ENCODE measurements at places on chromosomes 5 and 9. TPM values are rescaled to one million over a fixed set of nuclear protein-coding genes. Genes with fewer than 3 reads are reported as not detected.

Gene CDC20B
- total RNA-seq, result 1.4 TPM

Gene INSYN2B
- total RNA-seq, result 0.63 TPM

Gene ACOT12
- not detected for total RNA-seq

Gene NR6A1
- 4.0 TPM for total RNA-seq

Gene HMGCR
- total RNA-seq, result 177 TPM

Gene GNAQ
- total RNA-seq, result 86.2 TPM

Gene LCN15
- total RNA-seq, result not detected

Gene OR1L8
- 0.37 TPM for total RNA-seq

Gene LCN9
- not detected for total RNA-seq

Gene RIGI
- 17.9 TPM for total RNA-seq

Gene MYO10
- total RNA-seq, result 71.5 TPM

Gene STKLD1
- 0.82 TPM for total RNA-seq

Gene TMEFF1
- total RNA-seq, result 0.77 TPM

Gene CCDC192
- not detected for total RNA-seq

Gene SPINK13
- not detected for total RNA-seq

Gene CD274
- total RNA-seq, result 13.2 TPM

Gene SV2C
- total RNA-seq, result 0.37 TPM

Gene KIF20A
- total RNA-seq, result 8.0 TPM

Gene MINAR2
- total RNA-seq, result 0.09 TPM
